ENCODE measurements at places on chromosomes 3 and 15.

DNA sequence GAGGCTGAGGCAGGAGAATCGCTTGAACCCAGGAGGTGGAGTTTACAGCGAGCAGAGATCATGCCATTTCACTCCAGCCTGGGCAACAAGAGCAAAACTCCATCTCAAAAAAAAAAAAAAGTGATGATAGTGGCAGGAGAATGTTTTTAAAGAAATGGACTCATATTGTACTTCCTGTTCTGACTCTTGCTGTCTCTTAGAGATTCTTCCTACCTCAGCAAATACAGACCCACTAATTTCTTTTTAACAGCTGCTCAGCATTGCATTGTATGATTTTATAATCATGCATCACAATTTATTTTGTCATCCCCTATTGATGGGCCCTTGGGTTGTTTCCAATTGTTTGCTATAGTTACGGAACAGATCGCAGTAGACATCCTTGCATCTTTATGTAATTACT, 8.8 kb upstream of the ANKDD1A start:
- DNase-seq = no peak

DNA sequence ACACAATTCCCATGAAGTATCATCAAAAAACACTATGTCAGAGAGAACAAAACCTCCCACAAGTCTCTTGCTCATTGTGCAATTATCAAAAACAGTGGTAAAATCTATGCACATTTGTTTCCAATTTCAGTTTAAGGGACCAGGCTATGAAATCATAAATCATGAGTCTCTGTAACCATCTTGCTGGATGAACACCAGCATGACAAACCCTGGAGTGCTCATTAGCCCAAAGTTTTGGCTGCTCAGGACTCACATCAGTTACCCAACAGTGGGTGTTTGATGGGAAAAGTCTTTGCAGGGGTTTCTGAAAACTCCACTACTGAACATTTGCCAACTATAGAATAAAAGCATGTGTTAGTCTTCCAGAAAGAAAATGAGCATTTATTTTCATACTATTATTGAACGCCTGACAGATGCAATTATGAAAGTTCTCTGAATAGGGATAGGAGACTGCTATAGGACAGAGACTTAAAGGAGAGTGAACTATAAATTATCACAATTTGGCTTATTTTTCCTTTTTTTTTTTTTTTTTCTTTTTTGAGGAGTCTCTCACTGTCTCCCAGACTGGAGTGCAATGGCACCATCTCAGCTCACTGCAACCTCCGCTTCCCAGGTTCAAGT, 240.8 kb upstream of the KCNMB2 start:
- DNase-seq = no peak

DNA sequence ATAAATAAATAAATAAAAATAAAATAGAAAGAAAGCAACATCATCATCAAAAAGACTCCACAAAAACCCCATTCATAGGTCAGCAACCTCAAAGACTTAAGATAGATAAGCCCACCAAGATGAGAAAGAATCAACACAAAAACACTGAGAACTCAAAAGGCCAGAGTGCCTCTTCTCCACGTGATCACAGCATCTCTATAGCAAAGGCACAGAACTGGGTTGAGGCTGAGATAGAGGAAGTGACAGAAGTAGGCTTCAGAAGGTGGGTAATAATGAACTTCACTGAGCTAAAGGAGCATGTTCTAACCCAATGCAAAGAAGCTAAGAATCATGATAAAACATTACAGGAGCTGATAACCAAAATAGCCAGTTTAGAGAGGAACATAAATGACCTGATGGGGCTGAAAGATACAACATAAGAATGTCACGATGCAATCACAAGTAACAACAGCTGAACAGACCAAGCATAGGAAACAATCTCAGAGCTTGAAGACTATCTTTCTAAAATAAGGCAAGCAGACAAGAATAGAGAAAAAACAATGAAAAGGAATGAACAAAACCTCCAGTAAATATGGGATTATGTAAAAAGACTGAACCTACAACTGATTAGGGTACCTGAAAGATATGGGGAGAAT, 26.4 kb downstream of the GNB5 start:
- DNase-seq = no peak

GRCh38 chr3:9373465-9373864, 10.6 kb downstream of the THUMPD3 start:
- DNase-seq = no peak

- DNase-seq = no peak
Observed at GRCh38 chr3:133032301-133032700, 5.9 kb upstream of the TMEM108 start.

DNA sequence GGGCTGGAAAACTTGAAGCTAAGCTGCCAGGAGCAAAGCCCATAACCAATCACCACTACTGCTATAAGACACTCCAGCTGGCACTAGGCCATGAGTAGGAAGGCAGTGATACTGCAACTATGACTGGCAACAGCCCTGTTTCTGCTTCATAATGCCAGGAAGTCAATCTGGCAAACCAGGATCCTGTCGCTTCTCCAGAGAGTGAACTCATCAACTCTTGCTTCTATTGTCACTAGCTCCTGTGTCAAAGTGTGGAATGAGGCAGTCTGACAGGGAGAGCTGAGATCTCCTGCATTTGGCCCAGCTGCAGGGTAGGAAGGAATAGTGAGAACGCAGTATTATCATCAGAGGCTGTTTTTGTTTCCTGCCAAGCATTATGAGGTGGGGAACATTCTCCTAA, 105.3 kb downstream of the CTNNB1 start:
- DNase-seq = no peak

GRCh38 chr3:27503526-27503925, 19.3 kb upstream of the SLC4A7 start:
- DNase-seq = no peak

DNA sequence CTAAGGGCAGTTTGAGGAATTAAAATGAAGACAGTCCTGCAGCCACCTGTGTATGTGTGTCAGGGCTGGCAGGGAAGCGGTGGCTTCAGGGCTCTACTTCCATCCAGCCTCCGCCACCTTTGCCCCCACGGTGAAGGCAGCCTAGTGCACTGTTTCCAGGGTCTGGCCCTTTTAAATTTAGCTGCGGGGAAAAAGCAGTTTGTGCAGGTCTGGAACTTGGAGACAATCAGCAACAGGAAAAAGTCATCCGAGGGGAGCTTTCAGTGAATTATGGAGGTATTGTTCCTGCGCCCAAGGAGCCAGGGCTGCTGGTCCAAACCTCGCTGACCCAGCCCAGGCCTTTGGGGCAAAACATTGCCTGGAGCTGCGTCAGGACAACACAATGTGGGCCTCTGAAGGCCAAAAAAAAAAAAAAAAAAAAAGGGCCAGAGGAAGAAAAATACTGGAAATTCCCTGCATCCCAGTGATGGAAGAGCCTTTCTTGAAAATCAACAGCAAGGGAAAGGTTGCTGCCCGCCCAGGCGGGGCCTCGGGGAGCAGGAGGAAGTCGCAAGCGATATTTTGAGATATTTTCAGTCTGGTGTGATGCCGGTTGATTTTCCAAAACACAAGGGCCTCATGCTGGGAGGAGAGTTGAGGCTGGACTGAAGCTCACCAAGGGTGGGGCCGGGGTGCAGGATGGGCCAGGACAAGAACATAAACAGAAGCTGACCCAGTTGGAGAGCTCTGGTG, 25.5 kb upstream of the FGD5 start:
- DNase-seq = no peak

- DNase-seq = no peak
Observed at GRCh38 chr3:166986000-166986399, 394.1 kb downstream of the ZBBX start.

- DNase-seq = no peak
Observed at GRCh38 chr15:74428970-74429780, 4.6 kb downstream of the SEMA7A start.

GRCh38 chr3:187130346-187131066, 8.8 kb downstream of the RPL39L start:
- peak; percentile 57 for DNase-seq

- DNase-seq = no peak
Observed at GRCh38 chr15:39110336-39110735, 470.5 kb upstream of the THBS1 start.

DNA sequence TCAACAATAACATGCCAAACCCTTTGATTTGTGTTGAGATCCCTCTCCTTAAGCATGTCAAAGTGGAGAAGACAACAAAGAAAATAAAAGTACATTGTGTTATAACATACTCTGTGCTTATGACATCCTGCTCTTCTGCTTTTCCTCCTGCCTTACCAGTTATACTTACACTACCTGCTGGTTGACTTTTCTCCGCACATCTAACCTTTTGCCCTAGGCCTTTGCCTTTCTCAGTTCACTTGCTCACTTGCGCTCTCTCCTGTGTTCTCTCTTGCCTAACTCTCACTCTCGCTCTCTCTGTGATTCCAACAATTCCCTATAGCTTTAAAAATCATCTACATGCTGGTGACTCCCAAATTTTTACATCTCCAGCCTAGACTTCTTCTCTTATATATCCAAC, 5.7 kb downstream of the DNAH12 start:
- DNase-seq = no peak

GRCh38 chr3:13077431-13078162, 4.4 kb upstream of the IQSEC1 start:
- no peak for DNase-seq

DNA sequence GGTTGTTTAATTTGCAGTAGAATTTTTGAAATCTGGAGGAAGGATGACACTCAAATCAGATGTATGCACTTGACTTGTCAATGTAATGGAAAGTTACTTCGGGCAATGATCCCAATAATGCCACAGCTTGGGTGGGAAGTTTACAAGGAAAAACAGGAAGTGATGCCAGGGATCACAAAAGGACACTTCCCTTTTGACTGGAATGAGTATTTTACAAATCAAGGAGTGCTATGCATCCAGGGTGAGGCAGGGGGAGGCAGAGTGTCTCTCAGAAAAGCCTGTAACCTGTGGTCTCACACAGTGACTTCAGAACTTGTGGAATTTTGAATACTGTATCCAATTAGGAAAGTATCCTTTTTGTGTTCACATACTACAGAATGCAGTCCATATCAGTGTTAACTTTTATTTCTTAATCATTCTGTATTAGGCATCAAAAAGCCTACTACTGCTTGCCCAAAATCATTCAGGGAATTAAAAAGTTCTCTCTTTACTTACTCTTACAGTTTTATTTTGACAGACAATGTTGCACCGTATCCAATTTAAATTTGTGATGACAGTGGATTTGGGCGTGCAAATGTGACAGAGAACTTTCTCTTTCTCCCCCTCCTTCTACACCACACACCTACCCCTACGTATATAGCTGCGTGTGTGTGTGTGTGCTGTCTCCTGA, 445.1 kb downstream of the MECOM start:
- no peak for DNase-seq

- no peak for DNase-seq
Observed at GRCh38 chr15:35810007-35810406, 264.0 kb upstream of the DPH6 start.

DNA sequence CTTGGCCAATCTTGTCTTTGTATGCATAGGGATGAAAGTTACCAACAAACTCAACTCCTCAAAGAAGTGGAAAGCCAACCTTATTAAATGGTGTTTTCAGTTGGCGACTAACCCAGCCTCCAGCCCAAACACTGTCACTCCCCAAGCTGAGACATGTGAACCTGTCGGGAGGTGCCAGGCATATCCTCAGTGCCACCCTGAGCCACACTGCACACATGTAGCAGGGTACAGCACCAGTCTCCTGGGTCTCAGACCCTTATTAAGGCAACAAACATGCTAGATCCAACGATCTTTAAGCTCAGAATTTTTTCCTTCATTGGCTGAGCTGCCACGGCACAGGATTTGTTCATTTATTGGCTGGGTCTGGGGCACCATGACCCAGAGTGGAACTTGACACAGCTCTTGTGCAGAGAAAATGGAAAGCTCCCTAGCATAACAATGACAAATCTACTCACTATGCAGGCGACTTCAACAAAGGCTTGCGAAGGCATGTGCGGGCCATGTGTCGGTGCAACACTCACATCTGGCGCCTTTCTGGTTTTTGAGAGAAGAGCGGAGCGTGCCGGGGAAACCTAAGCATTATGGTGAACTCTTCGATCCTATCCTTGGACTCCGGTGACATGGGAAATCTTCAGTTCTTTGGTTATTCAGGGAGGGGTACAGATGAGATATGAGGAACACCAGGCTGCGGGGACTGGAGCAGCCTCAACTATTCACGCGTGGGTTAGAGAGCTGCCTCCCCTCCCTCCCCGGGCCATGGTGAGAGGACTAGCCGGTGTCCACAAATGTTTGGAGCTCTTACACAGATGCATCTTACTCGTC, 190.1 kb downstream of the FAM43A start:
- DNase-seq = no peak

GRCh38 chr15:79339588-79340314, 28.8 kb downstream of the TMED3 start:
- DNase-seq = no peak

All from stimulated activated CD4-positive, alpha-beta T cell treated with anti-CD3 and anti-CD28 coated beads, Interleukin-4, amount 100 ng/mL, for 24 hours (primary cell).